ENCODE measurements at places on chromosomes 11 and 22.

DNA sequence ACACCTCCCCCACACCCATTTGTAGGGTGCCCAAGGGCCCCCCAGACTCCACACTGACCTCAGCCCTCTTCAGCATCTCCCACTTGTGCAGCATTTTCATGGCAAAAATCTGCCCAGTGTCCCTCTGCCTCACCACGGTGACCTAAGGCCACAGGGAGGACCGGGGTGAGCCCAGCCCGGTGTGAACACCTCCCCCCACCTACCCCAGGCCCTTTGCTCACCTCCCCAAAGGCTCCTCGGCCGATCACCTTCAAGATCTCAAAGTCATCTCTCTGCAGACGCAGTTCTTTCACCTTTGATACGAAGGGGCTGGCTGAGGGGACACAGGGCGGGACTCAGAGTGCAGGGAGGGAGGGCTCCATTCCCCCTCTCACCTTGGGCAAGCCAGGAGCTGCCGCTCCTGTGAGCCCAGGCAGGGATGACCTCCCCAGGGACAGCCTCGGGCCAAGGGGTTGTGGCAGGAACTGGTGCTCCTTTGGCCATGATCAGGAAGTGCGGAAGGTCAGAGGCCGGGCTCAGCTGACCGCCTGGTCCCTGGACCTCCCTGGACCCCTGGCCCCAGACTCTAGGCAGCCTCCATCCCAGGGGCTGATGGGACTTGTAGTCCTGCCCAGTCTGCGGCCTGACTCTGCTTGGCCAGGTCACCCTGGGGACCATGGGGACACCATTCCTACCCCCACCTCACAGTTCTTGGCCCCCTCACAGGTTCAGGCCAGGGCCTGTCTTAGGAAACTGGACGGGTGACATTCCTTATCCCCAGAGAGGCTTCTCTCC lies 2.7 kb downstream of the CDC42BPG start:
- no peak for DNase-seq

DNA sequence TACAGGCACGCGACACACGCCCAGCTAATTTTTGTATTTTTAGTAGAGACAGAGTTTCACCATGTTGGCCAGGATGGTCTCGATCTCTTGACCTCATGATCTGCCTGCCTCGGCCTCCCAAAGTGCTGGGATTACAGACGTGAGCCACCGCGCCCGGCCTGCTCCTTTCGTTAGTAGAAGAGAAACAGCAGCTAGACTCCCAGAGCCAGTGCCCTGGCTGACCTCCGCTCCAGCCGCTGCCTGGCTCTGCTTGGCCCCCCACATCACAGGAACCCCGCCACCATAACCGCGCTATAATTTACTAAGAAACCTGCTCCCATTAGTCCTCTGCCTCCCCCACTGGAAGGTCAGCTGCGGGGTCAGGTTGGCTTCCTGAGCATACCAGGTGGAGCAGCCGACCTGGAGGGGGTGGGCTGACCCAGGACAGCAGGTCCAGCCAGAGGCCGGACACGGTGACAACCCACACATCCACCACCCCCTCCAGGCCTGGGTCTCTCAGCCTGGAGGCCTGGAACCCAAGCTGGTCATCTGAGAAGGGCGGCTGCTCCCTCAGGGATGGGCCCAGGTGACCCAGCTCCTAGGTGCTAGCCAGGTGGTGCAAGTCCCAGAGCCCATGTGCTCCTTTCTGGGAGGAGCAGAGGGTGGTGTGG lies 7.5 kb upstream of the POLDIP3 start:
- no peak for DNase-seq

DNA sequence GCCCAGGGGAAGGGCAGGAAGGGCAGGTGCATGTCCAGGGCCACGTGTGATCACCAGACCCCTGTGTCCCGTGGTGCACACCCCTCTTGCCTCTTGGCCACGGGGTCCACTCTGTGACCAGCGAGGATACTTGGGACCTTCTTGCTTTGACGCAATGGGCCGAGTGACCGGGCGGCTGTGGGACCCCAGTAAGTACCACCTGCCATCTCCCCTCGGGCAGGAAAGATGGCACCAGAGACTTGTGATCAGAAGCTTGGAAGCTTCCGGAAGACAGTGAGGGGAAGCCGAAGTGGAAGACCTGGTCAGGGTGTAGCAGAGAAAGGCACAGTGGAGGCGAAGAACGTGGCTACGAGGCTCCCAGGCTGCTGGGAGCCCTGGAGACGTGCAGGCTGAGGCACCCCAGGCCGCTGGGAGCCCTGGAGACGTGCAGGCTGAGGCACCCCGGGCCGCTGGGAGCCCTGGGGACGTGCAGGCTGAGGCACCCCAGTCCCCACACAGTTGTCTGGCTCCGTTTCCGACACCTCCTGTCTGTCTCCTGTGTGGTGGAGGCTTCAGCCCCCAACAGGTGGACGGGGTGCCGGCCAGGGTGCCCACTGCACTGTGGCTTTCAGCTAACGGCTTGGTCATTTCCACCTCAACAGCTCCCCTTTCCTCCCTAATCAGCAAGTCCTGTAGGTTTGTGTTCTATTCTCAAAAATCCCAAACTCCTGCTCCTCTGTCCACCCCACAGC lies 663.5 kb downstream of the BRD1 start:
- DNase-seq = no peak

DNA sequence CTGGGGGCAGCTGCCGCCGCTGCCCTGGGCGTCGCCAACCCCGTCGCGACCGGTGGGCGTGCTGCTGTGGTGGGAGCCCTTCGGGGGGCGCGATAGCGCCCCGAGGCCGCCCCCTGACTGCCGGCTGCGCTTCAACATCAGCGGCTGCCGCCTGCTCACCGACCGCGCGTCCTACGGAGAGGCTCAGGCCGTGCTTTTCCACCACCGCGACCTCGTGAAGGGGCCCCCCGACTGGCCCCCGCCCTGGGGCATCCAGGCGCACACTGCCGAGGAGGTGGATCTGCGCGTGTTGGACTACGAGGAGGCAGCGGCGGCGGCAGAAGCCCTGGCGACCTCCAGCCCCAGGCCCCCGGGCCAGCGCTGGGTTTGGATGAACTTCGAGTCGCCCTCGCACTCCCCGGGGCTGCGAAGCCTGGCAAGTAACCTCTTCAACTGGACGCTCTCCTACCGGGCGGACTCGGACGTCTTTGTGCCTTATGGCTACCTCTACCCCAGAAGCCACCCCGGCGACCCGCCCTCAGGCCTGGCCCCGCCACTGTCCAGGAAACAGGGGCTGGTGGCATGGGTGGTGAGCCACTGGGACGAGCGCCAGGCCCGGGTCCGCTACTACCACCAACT lies 1.0 kb downstream of the FUT4 start:
- no peak for DNase-seq

GRCh38 chr11:18492888-18493287 lies 33.9 kb downstream of the TSG101 start:
- DNase-seq = no peak

DNA sequence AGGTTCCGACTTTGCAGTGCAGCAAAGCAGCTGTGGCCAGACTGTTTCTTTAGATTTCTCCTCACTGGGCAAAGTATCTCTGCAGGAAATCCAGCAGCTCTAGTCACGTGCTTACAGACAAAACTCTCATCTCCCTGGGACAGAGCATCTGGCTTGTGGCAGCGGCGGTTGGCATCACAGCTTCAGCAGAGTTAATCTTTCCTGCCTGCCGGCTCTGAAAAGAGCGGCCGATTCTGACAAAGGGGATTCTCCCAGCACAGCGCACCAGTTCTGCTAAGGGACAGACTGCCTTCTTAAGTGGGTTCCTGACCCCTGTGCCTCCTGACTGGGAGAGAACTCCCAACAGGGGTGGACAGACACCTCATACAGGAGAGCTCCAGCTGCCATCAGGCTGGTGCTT lies 1357.3 kb upstream of the TENM4 start:
- DNase-seq = no peak

GRCh38 chr22:25139062-25139461 lies 60.6 kb upstream of the CRYBB3 start:
- DNase-seq = no peak

DNA sequence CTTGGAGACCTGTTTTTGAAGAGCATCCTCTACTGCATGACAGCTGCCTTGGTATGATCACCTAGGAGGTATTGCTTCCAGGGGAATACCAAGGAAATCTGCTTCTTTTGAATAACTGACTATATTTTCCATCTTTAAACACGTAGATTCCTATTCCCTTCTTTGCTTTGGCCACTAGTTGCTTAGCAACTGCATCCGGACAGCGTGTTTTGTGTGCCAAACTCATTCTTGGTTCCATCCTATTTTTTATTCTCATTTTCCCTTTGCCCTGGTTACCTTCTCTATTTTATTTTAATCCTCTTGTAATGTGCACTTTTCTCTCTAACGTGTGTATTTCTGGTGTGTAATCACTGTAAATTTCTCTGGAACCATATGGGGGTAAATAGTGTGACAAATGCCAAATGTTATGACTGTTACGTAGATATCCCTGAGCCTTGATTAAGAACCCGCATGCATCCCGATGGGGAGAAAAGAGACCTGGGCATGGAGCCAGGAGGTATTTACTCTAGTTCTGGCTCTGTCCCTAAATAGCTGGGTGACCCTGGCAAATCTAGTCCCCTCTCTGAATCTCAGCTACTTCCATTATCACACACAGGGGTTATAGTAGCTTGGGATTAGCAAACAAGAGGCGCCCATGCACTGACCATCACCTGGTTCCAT lies 241.7 kb downstream of the MIAT start:
- DNase-seq = no peak

DNA sequence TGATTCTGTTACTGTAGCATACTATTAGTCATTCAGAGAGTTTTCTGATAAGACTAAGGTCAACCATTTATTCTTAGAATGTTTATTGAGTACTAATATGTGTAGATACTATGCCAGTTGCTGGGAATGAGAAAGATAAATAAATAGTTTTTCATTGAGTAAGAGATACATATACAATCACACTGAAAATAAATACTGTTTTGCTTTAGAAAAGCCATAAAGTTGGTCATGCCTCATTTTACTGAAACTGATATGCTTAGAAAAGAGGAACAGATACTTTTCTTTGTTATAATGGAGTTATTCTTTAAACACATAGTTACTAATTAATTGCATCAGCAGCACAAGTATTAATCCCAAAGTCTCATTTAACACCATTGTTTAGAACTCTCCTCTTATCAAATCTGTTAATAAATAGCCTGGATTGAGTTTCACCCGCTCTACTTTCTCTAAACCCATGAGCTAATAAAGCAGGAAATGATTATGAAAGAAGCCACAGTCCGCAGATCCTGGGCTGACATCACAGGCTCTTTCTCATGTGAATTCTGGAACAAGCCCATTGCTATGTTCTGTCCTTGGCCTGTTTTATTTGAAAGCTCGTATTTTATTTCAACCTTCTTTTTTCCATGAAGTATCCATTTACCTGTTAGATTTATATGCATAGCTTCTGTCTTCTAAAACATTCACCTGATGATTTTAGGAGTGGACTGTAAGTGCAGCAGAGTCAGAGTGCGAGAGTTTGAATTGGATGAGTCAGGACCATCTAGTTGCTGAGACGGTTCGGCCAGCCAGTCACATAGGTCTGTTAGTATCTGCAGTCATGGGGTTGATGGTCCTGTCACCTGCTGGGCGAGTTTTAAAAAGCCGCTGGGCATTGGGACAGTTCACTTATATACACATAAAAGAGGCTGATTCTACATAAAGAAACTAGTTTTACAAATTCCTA lies 35.5 kb downstream of the PIWIL4 start:
- peak; percentile 46 for DNase-seq

GRCh38 chr11:78606667-78607066 lies 32.0 kb upstream of the NARS2 start:
- no peak for DNase-seq

DNA sequence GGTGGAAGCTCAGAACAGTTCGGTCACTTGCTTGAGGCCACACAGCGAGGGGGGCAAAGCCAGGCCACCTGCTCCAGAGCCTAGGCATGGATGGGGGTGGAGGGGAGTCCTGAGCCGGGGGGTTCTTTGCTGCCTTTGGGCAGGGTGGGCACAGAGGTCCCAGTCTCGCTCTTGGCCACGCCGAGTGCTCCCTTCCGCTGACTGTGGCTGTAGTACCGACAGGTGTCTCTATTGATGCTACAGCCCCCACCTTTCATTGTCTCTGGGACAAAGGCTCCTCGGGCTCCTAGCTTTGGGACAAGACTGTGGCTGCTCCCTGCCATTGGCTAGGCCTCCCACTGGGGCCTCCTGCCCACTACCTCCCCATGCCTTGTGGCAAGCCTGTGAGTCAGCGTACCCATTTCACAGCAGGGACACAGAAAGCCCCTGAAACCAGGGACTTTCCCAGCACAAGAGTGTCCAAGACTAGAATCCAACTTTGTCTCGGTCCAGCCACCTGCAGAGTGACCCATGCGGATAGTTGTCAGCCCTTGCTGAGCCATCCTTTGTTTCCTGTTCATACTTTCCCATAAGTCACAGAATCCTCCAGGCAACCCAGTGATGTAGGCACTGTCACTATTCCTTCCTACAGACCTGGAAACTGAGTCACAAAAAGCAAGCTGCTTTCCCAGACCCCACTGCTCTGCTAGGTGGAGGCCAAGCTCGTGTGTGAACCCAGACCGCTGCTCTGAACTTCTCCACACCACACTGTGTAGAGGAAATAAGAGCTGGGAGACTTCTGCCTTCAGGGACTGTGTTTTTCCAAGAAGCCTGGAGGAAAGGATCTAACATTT lies 17.2 kb downstream of the MYEOV start:
- DNase-seq = no peak

GRCh38 chr22:44459041-44459440 lies 39.0 kb downstream of the RTL6 start:
- no peak for DNase-seq

- no peak for DNase-seq
Observed at GRCh38 chr22:49733631-49734030, 94.0 kb downstream of the BRD1 start.

- DNase-seq = no peak
Observed at GRCh38 chr22:48631288-48631863, 1196.3 kb downstream of the BRD1 start.

DNA sequence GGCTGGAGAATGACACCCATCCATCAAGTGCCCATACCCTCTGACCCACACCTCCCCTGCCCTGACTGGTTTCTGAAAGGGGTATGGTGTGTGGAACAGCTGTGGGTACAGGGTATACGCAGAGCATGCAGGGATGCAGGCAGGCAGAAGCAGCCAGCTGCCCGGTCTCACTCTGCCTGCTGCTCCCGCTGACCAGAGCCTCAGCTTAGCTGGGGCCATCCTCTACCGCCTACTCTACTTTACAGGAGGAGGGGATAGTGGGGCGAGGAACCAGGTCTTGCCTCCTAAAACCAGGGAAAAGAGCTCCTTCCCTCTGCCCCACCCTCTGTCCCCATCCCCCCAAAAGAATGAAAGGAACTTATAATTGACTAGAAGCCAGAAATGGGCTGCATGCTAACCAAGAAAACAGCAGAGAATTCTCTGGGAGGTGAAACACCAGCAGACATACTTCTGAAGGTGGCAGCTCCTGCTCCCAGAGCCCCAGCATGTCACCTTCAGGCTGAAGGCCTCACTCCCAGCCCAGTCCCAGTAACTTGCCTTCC lies 13.0 kb upstream of the CHRM4 start:
- no peak for DNase-seq

GRCh38 chr11:72040491-72041363 lies 39.6 kb downstream of the NUMA1 start:
- no peak for DNase-seq

Data from GM19239 (cell line).